Calu3 (cell line): ENCODE measurements at places on chromosomes 5 and 9. TPM values are rescaled to one million over a fixed set of nuclear protein-coding genes. Genes with fewer than 3 reads are reported as not detected.

TRIM23 gene
- 12.0 and 12.5 TPM in 2 replicates for total RNA-seq

SLC22A5 gene
- 24.6 and 25.4 TPM in 2 replicates for total RNA-seq

SPAG8 gene
- 0.97 and 1.2 TPM in 2 replicates for total RNA-seq

MAP1B gene
- total RNA-seq, result 21.5 and 34.6 TPM in 2 replicates

GFI1B gene
- not detected in 2 replicates for total RNA-seq

LRRC26 gene
- 0.52 and 0.98 TPM in 2 replicates for total RNA-seq

SYK gene
- 14.8 and 16.3 TPM in 2 replicates for total RNA-seq

CNTFR gene
- total RNA-seq, result 0.44 TPM in 1 of 2 replicates, not detected in the other

ANKRD20A1 gene
- 0.69 and 3.0 TPM in 2 replicates for total RNA-seq

PRSS3 gene
- total RNA-seq, result 19.0 and 29.5 TPM in 2 replicates

OR1J2 gene
- total RNA-seq, result not detected in 2 replicates

ZNF300 gene
- total RNA-seq, result 9.1 and 11.3 TPM in 2 replicates

GARNL3 gene
- 2.8 and 3.3 TPM in 2 replicates for total RNA-seq

EQTN gene
- total RNA-seq, result not detected in 2 replicates

MGAT4B gene
- total RNA-seq, result 610 and 613 TPM in 2 replicates

PJA2 gene
- 81.0 and 89.0 TPM in 2 replicates for total RNA-seq

GRCh38 chr5:151298063-151298855 lies 5.3 kb downstream of the SLC36A3 start:
- peak; percentile 51 for DNase-seq

- DNase-seq, result no peak
Measured at GRCh38 chr9:106421772-106422171, 441.2 kb upstream of the ZNF462 start.

GRCh38 chr5:121033334-121033733 lies 569.2 kb downstream of the PRR16 start:
- DNase-seq, result no peak

GRCh38 chr5:175694371-175695160 lies 36.7 kb downstream of the HRH2 start:
- DNase-seq, result no peak

DNA sequence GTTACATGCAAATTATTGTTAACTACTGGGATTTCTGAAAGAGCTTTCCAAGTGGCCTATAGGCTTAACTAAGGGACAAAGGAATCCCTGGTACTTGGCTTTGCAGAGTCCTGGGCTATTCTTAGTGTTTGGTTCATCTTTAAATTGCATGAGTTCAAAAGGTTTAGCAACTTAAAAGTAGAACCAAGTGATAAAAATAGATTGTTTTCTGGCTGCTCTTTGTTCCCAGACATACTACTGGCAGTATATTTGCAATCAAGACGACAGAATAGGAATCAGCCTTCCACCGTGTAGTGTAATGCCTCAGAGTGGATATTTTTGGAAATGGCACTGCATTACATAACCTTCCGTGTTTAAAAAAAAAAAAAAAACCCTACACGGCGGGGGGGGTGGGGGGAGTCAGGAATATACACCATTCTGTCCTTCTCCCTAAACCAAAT lies 1.0 kb downstream of the NREP start:
- no peak for DNase-seq

GRCh38 chr9:77841739-77842386 lies 189.7 kb downstream of the GNAQ start:
- DNase-seq, result no peak

DNA sequence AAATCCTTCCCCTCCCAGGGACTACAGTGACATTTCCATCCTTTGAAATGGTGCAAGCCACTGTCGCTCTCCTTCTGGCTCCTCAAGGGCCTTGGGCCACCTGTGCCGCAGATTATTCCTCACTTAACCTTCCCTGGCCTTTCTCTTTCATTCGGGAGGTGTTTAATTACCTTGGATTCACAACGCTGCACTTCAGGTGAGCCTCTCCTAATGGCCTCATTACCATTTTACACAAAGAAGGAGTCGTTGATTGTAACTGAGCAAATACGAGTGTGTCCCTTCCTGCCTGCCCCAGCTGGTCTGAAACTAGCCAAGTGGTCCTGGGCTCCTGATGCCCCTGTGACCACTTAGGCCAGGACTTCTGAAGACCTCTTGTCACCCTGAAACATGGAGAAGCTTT lies 205.0 kb downstream of the CRB2 start:
- DNase-seq, result no peak

DNA sequence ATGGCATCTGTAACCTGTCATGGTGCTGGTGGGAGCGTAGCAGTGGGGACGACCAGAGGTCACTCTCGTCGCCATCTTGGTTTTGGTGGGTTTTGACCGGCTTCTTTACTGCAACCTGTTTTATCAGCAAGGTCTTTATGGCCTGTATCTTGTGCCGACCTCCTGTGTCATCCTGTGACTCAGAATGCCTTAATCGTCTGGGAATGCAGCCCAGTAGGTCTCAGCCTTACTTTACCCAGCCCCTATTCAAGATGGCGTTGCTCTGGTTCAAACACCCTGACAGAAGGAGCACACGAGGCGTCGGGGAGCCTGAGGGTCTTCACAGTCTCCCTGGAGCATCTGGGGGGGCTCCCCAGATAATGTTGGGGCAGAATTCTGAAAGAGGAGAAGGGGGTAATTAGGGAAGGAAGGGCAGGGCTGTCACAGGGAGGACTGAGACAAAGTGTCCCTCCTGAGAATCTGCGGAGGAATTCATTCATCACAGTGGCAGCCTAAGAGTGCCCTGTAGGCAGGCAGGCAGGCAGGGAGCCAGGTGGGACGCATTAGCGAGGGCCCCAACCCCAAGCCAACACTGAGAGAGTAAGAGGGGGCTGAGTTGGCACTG lies 21.3 kb upstream of the NCS1 start:
- no peak for DNase-seq

- no peak for DNase-seq
Measured at GRCh38 chr5:135079099-135079681, 45.2 kb upstream of the PITX1 start.

DNA sequence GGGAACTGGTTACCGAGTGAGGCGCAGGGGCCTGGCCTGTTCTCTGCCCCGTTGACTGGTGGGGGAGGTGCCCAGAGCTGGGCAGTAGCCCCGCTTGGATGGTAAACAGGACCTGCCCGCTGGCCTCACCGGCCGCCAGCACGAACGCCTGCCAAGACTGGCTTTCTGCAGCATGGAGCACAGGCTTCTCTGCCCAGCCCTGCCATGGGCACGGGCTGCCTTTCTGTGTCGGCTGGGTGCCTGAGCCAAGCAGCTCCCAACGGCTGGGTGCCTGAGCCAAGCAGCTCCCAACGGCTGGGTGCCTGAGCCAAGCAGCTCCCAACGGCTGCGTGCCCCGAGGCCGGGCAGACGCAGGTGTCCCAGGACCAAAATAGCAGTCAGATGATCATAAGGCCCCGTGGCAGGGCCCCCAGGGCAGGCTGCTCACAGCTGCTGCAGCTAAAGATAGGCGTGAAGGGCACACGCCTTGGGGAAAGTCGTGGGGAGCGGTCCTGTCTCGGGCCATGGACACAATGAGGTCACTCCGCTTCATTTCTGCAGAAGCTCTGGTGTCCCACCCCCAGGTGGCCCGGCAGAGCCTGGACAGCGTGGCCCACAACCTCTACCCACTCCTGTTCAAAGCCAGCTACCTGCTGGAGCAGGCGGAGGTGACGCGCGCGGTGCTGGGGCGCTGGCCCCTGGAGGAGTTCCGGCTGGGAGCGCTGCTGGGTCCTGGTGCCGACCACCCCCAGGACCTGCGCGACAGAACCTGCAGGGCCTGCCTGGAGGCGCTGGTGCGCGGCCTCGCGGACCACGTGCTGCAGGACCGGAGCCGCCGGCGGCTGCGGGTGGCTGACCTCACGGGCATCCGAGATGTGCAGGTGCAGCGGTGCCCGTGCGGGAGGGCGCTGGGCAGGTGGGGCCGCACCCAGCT lies at the start of gene LRRC14B:
LRRC14B (plus strand) TSS at position 460 of the 913 bp plus-strand sequence; CDS start at position 504, 44 bp downstream.
- peak; percentile 21 for DNase-seq

DNA sequence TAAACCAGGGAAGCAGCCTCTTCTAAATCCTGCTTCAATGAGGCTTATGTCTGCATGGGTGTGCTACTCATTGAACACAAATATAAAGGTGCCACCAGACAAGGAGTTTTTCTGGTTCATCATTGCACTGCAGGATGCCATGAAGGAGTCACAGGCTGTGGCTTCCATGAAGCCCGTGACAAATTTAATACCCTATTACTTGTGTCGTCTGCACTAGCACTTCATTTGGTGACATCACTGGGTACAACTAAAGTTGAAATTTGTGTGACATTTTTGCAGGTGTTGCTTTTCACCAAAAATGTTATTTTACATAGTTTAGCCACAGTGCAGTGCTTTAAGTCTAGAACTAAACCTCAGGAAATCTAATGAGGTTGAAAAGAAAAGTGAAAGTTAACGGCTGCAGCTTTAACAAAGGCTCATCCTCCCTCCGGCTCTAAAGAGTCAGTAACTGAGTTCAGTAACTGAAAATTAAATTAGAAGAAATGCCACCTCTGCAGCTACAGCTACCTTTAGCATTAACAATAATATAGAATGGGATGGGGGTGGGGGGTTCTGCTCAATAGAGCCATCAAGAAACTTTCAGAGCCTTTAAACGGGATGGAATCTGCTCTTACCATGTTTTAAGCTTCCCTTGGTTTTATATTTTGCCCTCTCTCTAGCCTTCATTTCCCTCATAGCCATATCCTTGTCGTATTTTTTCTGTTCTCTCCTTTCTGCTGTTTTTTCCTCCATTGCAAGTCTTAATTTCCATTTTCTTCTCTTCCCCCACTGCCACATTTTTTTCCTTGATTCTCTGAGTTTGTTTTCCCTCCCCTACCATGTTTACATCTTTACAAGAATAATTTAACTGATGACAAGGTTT lies 233.8 kb upstream of the TMEM161B start:
- no peak for DNase-seq

GRCh38 chr9:126496181-126496576 lies 117.5 kb upstream of the LMX1B start:
- no peak for DNase-seq

DNA sequence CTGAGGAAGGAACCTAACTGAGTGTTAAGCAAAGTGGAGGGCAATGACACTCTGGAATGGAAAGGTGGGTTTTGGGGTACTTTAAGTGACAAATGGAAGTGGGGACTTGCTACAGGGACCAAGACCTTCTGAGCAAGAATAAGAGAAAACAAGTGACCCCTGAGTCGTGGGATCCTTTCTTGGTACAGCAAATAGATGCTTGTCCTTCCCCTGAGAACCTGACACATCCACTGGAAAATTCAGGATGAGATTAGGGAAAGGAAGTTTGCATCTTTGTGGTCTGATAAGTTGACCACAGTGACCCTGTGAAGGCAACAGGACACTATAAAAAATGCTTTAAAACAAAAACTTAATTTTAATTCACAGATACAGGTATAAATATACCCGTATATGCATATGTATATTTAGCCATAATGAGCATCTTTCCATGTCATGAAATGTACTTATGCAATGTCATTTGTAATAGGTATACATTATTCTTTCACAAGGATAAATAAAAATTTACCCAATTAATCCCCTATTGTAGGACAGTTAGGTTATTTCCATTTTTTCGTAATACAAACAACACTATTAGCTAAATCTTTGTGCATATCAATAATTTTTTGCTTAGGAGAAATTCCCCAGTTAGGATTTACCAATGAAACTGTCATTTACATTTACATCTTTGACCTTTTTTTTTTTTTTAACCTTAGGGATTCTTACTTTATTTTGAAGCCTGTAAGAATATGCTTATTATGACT lies 2.0 kb upstream of the IRF1 start:
- DNase-seq, result no peak

GRCh38 chr9:95459178-95459577 lies 57.6 kb downstream of the PTCH1 start:
- DNase-seq, result no peak

- DNase-seq, result no peak
Measured at GRCh38 chr5:57324861-57325260, 151.0 kb downstream of the GPBP1 start.

- no peak for DNase-seq
Measured at GRCh38 chr5:102811972-102812371, 56.9 kb downstream of the PAM start.

GRCh38 chr5:119397518-119398380 lies 41.9 kb downstream of the TNFAIP8 start:
- DNase-seq, result no peak

- DNase-seq, result no peak
Measured at GRCh38 chr5:119810217-119810616, 180.9 kb downstream of the FAM170A start.

DNA sequence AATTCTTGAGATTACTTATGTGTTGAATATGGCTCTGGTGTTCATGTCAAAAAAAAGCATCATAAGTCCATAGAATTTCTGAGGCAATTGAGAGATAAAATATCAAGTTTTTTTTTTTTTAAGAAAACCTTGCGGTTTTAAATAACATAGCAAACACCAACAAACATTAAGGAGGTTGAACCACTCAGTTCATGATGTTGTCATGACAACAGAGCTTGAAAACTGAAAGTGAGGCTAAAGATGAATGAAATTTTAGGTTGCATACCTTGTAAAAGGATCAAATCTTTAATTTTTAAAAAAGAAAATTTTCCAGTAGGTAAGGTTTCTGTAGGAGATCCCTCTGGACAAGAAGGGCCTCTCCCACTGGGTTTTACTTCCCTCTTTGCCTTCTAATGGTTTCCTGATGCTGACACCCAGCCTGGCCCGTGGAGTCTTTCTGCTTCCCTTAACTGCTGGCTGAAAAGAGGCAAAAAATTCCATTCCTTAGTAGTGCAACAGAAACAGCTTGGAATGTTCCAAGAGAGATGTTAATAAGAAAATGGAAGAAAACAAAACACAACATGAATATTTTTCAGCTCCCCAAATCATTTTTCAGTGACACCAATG lies 60.0 kb upstream of the FER start:
- no peak for DNase-seq

GRCh38 chr5:31598640-31599611 lies 40.0 kb upstream of the PDZD2 start:
- DNase-seq, result no peak
